ENCODE measurements at places on chromosomes 2 and 18.

GRCh38 chr2:54545702-54546450 lies 89.7 kb downstream of the SPTBN1 start:
- DNase-seq: no peak

DNA sequence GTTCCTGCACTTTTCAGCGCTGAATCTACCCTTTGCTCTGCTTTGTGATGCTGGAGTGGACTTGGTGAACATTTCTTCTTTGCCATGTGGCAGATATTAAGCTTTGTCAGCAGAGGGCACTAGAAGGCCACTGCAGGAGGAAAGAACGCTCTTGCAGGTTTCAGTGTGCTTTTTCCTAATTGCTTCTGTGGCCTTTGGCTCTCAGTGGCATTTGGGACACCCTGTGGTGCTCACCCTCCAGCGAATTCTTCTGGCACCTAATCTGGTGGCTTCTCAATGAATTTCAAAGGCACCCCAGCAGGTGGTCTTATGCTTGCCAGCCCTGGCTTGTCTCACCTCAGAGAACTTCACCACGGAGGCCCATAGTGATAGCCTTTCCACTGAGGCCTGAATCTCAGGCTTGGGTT lies 146.7 kb downstream of the MYO3B start:
- DNase-seq: no peak

DNA sequence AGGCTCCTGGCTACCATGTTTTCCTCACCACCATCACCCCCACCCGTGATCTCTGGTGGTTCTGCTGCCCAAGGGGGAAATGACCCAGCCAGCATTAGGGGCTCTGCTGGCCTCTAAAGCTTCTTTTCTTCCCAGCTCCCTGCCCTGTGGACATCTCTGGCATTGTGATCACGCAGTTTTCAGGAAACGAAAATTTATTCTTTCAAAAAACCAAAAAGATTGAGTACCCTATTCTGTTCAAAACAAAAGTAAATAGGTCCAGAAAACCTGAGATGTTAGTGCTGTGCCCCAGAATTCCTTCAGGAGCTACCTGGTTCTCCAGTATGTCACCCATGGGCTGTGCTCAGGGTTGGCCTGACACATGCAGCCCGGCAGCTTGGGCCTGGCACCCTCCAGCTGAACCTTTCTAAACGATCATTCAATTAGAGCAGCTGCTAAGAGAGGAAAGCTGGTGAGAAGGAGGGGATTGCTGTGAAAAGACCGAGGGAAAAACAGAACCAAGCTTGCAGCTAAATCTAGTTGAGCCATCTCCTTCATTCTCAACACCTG lies 157.5 kb downstream of the MGAT5 start:
- DNase-seq: no peak

DNA sequence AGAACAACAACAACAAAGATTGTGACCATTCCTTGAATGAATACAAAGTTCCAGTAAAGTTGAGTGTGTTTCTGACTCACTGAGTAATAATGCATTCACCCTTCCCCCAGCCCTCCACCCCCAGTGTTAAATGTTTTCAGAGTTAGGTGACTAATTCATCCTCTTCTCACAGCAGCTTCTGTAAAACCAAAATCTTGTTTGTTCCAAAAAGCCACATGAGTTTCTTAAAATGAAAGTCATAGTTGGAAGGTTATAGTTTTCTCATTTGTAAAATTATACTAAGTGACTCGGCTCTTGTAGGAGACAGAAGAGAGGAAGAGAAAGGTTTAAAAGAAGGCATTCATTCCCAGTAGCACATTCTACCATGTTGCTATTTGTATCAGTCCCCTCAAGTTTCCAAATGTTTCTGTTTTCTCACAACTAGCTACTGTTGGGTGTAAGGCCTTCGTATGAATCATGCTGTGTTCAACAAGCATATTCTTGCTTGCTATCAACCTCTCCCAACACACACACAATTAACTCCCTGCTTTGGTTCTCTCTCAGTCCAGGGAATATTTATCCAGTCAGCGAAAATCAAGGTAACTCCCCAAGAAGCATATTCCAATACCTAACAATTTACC lies 75.3 kb downstream of the MBD2 start:
- no peak for DNase-seq

- DNase-seq: no peak
These were observed 467.7 kb downstream of the EPHA4 start for GRCh38 chr2:221104361-221104811.

All from naive thymus-derived CD8-positive, alpha-beta T cell (primary cell).